Stomach (tissue), 19 donors: ENCODE measurements at places on chromosomes 2 and 18. TPM values are rescaled to one million over a fixed set of nuclear protein-coding genes. Genes with fewer than 3 reads are reported as not detected.
A peak's percentile ranks its signal among the peaks of the same experiment; 100 is the strongest.

MYO1B gene
- polyA plus RNA-seq: 11.0 TPM

CD8B2 gene
- polyA plus RNA-seq: 0.03 TPM

TTC32 gene
- polyA plus RNA-seq: 23.8 TPM

C2orf15 gene
- polyA plus RNA-seq: 1.5 TPM

CAPG gene
- 350 TPM for polyA plus RNA-seq

CCL20 gene
- polyA plus RNA-seq: 8.6 TPM

IL1RN gene
- polyA plus RNA-seq: 27.6 TPM

TCF23 gene
- not detected for polyA plus RNA-seq

G6PC2 gene
- polyA plus RNA-seq: not detected

DNA sequence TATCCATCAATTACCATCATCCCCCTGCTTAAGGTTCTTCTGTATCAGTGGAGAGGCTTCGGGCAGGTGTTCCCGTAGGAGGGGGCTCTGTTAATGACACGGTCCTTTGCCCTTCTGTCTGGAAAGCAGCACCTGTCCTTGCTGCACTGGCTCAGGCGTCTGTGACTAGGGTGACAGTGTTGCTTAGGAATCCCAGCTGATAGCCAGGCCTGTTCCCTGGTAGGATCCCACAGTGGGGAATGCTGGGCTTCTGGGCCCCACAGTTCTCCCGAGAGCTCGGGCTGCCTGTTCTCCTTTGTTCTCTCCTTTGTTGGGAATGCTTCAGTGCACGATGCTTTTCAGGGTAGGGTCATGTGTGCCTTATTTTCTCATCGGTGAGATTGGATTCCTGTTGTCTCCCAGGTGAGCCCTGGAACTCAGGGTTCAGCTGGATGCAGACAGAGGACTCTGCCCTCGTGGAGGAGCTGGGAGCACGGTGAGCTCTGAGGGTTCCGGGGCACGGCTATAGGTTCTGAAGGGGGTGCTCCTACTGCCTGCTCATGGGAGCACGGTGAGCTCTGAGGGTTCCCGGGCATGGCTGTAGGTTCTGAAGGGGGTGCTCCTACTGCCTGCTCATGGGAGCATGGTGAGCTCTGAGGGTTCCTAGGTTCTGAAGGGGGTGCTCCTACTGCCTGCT lies 9.6 kb downstream of the SNTG2 start:
- no peak for DNase-seq

DNA sequence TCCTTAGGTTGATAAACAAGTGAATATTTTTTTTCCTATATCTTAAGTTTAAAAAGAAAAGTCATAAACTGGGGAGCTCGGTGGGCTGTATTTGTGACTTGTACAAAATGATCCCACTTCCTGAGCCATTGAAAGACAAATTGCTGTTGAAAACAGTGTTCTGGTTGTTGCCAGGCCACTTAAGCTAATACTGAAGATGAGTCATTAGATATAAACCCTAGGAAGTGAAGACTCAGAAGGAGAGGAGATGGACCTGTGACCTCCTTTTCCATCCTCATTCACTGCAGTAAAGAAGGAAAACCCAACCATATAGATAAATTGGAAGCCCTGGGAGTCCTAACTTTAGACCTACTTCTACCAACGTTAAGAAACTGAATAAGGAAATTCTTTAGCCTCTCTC lies 46.2 kb upstream of the SERPINE2 start:
- DNase-seq: no peak

- DNase-seq: no peak
Observed at GRCh38 chr2:120209427-120210269, 13.6 kb downstream of the TMEM185B start.

GRCh38 chr2:6234702-6235101 lies 542.5 kb downstream of the SOX11 start:
- no peak for DNase-seq

DNA sequence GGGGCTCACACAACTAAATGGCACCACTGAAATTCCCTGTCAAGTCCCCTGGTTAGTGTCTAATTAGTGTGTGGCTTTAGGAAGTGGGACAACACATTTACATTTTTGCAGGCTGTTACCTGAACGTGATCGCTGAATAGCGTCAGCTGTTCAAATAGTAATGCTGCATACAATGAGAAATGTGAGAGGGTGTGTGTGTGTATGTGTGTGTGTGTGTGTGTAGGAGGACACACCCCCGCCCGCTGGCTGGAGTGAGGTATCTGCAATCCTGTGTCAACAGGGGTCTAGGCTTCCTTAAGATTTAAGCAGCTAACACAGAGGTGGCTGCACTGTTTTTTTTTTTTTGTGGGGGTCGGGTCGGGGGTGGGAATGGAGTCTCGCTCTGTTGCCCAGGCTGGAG lies 4.8 kb upstream of the LYPD6B start:
- peak; percentile 63 for DNase-seq

GRCh38 chr2:57908736-57909161 lies 137.9 kb upstream of the VRK2 start:
- no peak for DNase-seq

DNA sequence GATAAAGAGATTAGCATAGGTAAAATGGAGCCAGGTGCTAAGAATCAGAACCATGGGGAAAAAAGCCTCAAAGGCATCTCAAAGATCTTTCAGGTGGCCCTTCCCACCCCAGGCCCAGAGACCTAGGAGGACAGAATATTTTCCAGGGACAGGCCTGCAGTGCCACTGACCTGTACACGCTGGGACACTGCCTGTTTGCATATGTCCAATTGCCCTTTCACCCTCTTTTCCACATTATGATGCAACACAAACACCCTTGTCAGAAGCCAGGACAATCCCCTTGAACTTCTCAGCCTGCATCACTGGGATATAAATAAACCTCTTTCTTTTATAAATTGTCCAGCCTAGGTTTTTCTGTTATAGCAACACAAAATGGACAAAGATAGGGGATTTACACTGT lies 419.1 kb downstream of the TRIB2 start:
- DNase-seq: no peak

DNA sequence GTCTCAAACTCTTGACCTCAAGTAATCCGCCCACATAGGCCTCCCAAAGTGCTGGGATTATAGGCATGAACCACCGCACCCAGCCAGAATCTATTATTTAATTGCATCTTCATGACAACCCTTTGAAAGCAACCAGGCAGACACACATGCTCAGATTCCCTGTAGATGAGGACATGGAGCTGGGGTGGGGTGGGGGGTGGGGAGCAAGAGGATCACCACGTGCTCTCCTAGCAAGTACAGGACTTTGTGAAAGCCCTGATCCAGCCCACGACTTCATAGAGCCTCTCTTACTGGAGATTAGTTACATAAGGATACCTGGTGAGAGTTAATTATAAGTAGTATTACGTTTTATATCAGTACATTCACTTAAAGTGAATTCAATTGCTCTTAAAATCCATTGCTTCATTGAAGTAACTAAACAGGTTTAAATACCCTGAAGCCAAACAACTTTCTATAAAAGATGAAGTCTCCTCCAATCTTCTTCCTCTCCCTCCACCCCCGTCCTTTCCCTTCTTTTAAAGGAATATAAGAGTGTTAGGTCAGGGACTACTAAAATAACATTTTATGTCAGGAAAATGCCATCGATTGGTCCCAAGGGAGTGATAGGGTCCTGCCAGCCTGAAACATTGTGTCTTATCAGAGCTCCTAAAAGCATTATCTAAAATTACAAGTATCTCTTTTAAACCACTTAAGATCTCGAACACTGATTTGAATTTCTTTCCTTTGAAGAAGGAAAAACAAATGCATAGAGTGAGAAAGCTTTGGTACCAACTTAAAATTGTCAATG lies 123.9 kb downstream of the EPHA4 start:
- no peak for DNase-seq

DNA sequence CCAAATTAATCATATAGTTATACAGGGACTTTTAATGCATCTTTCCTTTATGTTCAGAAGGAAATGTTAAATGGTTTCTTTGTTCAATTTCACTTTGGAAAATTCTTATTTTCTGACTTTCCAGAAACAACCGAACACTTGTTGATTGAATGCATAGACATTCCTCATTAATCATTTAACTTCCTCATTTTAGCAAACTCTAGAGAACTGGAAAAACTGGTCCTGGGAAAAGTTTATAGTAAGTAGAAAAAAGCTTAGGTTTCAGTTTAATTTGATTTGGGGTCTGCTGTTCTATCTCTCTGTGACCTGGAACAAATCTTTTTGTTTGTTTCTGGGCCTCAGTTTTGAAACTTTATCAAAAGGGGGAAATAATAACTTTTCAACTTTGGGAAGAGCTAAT lies 320.4 kb downstream of the CMPK2 start:
- DNase-seq: no peak

DNA sequence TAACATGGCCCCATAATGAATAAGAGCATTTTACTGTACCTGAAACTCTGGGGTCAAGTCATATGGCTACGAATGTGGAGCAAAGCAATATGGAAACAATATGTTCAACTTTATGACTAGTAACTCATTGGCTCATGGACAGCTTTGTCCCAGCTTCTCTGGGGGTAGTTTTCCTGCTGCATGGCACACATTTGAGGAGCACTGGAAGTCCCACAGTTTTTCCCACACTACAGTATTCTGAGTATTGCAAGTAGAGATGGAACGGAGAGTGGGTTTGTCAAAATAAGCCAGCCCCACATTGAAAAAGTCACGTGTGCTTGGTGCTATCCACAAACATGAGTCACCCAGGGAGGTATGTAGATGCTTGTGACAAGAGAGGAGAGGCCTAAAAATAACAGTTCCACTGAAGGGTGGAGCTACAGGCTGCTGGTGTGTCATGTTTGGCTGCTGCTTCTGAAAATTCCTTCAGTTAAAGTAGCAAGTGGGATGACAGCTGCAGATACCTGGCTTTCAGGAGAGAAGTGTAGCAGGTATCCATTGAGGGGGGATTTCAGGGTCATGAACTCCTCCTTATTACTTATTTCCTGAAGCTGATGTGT lies 48.2 kb upstream of the CTAGE1 start:
- DNase-seq: peak; percentile 72

DNA sequence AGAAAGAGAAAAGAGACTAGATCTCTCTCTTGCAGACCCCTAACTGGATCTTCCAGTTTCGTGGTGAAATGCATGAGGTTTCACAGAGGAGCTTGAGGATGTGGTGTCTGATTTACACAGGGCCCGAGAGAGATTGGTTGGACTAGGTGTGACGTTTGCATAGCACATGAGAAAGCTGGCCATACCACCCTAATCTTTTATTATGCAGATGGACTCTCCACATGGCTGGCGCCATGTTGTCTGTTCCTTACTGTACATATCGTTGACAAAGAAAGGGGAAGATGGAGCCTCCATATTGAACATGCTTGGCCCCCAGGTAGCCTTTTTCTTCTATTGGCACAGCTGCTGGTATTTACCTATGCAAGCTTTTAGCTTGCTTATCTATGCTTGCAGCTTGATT lies 27.5 kb upstream of the PGAP1 start:
- no peak for DNase-seq

DNA sequence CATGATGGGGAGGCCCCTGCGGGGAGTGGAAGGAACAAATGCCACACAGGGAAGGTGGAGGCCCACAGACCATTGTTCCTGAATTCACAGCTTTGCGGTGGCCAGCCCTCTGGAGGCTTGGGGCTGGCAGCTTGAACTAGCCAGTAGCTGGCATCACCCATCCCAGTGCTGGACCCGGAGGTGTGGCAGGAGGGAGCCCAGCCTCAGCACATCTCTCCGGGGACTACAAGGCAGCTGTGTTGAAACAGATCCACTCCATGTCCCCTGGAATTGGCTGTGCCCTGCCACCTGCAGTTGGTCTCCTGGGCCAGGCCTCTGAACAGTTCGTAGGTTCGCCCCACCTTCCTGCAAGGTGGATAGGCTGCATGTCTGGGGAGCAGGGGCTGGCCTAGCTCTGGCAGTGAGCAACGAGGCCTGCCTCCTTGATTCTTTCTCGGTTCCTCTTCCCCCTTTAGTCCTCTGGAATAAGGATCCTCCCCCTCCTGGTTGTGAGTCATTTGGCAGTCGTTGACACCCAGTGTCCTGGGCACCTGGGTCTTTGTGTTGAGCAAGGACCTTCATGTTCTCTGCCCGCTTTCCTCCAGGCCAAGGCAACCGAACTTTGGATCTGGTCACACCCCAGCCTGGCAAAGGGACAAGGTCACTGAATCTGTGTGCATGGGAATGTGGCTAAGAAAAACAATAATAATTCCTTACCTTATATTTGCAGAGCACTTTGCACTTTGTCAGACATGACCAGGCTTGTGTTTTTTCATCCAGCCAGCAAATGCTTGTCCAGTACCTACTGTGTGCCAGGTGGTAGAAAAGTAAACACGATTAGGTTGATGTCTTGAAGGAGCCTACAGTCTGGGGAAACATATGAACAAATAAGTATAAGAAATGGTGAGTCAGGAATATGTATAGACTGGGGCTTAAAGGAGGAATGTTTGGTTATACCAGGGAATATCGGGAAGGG lies 55.0 kb upstream of the MCFD2 start:
- peak; percentile 76 for DNase-seq

GRCh38 chr18:39655341-39655740 lies 2089.7 kb upstream of the CELF4 start:
- no peak for DNase-seq

DNA sequence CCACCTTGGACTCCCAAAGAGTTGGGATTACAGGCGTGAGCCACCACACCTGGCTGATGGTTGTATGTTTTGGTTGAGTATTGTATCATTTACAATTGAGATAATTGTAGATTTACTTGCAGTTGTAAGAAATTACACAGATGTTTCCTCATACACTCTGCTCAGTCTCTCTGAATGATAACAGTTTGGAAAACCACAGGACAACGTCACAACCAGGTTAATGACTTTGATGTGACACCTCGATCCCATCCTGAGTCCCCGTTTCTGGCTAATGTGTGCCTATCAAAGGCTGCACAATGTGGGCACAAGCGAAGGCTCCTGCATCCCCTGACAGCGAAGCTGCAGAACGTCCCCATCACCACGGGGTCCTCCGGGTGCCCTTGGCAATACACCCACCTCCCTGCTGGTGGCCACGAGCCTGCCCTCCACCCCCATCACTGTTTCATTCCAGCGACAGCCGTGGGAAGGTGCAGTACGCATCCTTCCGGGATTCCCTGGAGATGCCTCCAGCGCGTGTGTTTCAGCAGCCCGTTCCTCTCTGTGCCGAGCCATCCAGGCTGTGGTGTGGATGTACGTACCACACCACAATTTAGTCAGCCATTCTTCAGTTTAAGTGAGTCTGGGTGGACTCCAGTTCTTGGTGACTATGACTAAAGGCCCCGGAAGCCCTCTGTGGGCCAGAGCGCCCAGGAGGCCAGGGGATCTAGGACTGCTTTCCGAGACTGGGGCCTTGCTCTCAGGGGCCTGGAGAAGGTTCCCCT lies 4.3 kb upstream of the PDCD1 start:
- no peak for DNase-seq

- no peak for DNase-seq
Observed at GRCh38 chr2:100350661-100351185, 28.4 kb upstream of the LONRF2 start.

GRCh38 chr2:68428746-68429145 lies 38.3 kb downstream of the FBXO48 start:
- DNase-seq: peak; percentile 49

- DNase-seq: peak; percentile 76
Observed at GRCh38 chr2:24359129-24360049, 947 bp downstream of the ITSN2 start.

GRCh38 chr2:133589456-133589855 lies 21.2 kb upstream of the NCKAP5 start:
- no peak for DNase-seq

DNA sequence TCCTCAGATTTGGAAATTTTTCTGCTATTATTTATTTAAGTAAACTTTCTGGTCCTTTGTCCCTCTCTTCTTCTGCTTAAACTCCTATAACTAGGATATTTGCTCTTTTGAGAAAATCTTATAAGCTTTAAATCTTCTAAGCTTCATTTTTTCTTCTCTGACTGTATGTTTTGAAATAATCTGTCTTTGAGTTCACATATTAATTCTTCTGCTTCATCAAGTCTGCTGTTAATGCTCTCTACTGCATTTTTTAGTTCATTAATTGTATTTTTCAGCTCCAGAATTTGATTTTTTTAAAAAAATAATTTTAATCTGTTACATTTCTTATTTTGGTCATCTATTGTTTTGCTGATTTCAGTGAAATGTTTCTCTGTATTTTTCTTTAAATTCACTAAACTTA lies 28.9 kb downstream of the ICA1L start:
- no peak for DNase-seq
